Vagina (tissue), 2 donors: ENCODE measurements at places on chromosomes 11 and 22. TPM values are rescaled to one million over a fixed set of nuclear protein-coding genes. Genes with fewer than 3 reads are reported as not detected.

ELFN2 gene
- not detected for total RNA-seq

WNT7B gene
- 7.1 TPM for total RNA-seq

ST14 gene
- 43.2 TPM for total RNA-seq

RBFOX2 gene
- total RNA-seq, result 70.0 TPM

PLAAT5 gene
- total RNA-seq, result 0.74 TPM

PKDREJ gene
- total RNA-seq, result not detected

NPAS4 gene
- not detected for total RNA-seq

ISX gene
- not detected for total RNA-seq

EXPH5 gene
- 16.7 TPM for total RNA-seq

LDHAL6A gene
- not detected for total RNA-seq

ZNRF3 gene
- 7.9 TPM for total RNA-seq

MUC5AC gene
- not detected for total RNA-seq

RASGRP2 gene
- total RNA-seq, result 27.5 TPM

ADAMTS15 gene
- total RNA-seq, result 12.0 TPM

LARGE1 gene
- 29.5 TPM for total RNA-seq

C22orf15 gene
- total RNA-seq, result not detected

NLRP10 gene
- total RNA-seq, result not detected

CHRNA10 gene
- not detected for total RNA-seq

INSC gene
- 3.2 TPM for total RNA-seq

HEPHL1 gene
- total RNA-seq, result 1.7 TPM

HBG1 gene
- total RNA-seq, result not detected

MYEOV gene
- total RNA-seq, result 13.3 TPM

DERL3 gene
- 0.25 TPM for total RNA-seq

MRPL48 gene
- 23.3 TPM for total RNA-seq

FJX1 gene
- total RNA-seq, result 7.4 TPM

SCGB1C1 gene
- total RNA-seq, result not detected

TRPM5 gene
- total RNA-seq, result not detected

C22orf31 gene
- total RNA-seq, result not detected

KRTAP5-10 gene
- not detected for total RNA-seq

CASP5 gene
- total RNA-seq, result not detected

OR6A2 gene
- not detected for total RNA-seq

COA4 gene
- total RNA-seq, result 53.3 TPM

SAA4 gene
- total RNA-seq, result 1.7 TPM

MICAL2 gene
- 41.7 TPM for total RNA-seq

CNTN5 gene
- 0.25 TPM for total RNA-seq

RTL10 gene
- total RNA-seq, result 21.4 TPM

INS gene
- total RNA-seq, result not detected

C11orf65 gene
- total RNA-seq, result 0.25 TPM

RELT gene
- total RNA-seq, result 6.1 TPM

SUSD2 gene
- 9.1 TPM for total RNA-seq

GGTLC3 gene
- total RNA-seq, result not detected

DNAJB7 gene
- not detected for total RNA-seq
